Bronchial epithelial cell (primary cell): ENCODE measurements at places on chromosomes 6 and 20.

GRCh38 chr6:136290410-136291010, 864 bp upstream of the BCLAF1 start:
- DNase-seq = peak; percentile 73

DNA sequence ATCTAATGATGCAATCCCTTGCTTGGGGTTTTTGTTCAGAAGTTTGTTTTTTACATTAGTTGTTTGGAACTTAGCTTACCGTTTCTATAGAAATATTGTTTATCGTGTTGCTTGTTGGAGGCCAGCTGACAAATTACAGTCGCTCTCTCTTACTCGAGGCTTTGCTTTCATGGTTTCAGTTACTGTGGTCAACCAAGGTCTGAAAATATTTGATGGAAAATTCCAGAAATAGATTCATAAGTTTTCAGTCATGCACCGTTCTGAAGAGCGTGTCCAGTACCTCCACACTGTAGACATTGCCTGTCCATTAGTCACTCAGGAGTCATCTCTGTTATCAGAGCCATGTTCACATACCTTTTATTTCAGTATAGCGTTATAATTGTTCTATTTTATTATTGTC, 47.9 kb downstream of the DEK start:
- DNase-seq = peak; percentile 63

DNA sequence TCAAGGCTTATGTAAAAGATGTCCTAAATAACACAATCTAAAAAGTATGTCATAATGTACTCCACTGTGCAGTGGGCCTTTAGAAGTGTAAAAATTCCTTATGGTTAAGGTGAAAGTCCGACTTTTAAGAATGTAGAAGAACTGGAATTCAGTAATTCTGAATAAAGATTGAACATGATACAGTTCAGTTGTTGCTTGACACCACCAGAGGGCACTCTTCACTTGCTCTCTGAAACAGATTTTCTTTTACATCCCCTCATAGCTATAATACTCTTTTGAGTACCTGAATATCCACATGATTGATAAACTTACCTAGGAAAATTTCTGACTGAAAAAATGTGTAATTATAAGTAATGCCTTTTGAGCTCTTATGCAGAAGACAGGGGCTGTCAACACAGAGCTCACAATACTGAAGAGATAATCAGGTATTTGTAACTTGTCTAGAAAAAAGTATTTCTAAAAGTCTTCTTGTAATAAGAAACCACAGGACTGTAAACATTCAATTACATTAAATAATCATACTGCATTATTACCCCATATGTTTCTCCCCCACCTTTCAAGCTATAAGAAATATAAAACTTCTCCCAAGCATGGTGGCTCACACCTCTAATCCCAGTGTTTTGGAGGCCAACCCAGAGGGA, 92.1 kb downstream of the POPDC3 start:
- peak; percentile 60 for DNase-seq

DNA sequence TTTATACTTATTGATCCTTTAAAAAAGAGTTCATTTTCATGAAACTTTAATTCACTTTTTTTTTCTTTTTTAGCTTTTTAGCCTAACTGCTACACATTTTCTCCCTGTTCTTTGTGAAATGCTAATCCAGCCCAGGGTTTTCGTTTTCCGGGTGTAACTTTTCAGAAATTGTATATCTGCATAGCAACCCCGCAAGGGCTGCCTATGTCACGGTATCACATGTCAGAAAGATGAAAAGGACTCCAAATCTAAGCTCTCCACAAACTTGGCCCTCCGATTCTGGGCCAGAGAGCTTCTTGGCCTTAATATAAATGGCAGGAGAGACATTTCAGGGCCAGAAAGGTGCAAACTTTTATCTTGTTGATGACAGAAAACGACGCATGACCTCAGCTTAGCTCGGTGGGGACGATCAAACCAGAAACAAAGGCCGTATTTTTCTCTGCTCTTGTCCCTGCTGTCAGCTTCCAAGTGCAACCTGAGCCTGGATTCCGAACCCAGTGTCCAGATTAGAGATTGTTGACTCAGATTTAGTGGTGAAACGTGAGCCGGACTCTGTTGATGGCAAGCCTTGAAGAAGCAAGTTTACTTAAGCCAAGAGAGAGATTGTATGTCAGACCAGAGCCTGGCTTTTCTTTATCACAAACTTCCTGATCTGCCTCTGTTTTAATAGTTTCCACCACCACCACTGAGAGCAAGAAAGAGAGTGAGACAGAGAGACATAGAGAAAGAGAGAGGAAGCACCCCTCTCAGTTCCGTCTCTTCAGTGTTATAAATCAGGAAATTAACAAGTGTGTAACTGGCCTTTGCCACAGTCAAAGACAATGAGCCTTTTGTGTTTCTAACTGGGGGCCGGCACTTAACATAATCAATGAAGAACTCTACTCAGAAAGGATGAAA, 157.8 kb downstream of the SCML4 start:
- DNase-seq = peak; percentile 48

GRCh38 chr20:53774461-53775203, 181.0 kb upstream of the ZNF217 start:
- peak; percentile 93 for DNase-seq

GRCh38 chr6:111175109-111175508, 87.8 kb downstream of the SLC16A10 start:
- no peak for DNase-seq

DNA sequence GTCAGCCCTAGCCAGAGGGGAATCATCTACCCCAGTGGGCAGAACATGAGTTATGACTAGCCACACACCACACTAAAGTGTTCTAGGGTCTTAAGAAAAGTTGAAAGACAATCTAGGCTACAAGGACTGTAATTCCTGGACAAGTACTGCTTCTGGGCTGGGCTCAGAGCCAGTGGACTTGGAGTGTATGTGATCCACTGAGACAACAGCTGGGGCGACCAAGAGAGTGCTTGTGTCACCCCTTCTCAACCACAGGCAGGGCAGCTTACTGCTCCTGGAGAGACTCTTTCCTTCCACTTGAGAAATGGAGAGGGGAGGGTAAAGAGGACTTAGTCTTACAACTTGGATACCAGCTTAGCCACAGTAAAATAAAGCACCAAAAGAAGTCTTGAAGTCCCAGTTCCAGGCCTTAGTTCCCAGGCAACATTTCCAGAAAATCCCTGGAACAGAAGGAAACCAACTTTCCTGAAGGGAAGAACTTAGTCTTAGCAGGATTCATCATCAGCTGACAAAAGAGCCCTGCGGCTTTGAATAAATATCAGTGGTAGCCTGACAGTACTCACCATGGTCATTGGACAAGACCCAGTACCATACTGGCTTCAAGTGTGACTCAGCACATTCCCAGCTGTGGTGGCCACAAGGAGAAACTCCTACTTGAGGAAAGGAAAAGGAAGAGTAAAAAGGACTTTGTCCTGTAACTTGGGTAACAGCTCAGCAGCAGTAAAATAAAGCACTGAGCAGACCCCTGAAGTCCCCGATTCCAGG, 355.1 kb upstream of the ADGRB3 start:
- no peak for DNase-seq

DNA sequence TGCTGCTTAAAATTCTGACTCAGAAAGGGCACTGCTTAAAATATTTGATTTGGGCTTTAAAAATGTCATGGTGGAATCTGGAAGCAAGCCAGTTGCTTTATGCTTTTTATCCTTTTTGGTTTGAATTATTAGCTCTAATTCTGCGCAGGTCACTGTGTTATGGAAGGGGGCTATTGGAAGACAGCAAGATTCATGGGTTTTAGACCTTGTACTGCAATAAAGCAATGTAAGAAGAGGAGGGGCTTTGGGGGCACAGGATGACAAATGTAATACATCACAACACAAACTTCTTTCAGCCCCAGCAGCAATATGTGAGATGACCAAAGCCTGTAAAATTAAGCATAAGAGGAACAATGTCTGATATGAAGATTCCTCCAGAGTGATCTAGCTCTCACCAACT, 68.4 kb downstream of the TFAP2B start:
- no peak for DNase-seq

DNA sequence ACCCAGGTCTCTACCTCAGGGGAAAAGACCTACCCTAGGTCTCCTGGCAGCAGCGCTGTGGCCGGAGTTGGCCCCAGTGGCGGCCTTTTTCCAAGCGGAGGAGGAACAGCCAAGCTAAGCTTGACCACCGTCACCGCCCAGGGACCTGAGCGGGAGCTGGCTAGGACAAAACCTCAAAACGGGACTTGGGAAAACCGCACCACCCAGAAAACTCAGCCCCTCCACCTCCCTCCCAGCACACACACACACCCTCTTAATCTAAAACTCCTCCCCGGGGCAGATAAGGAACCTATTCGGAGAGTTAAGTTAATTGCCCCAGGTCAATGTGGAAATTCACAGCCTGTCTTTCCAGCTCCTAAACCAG, 2.7 kb upstream of the TRERF1 start:
- no peak for DNase-seq

DNA sequence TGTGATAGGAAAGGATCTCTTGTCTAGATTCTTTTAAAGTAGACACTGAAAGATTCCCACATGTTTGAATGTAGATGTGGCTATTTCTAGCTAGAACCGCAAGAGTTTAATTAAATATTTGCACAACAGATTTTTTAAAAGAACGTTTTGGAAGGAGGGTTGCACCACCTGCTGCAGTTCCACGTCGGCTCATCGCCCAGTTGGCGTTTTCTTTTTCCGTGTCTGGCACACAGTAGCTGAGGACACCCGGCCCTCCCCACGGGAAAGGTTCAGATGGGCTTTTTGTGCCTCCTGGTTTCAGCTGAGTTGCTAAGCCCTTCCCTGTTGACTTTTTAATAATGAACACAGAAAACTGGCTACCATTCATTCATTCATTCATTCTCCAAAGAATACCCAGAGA, 41.8 kb upstream of the DOK5 start:
- no peak for DNase-seq

GRCh38 chr20:11337361-11338130, 580.1 kb upstream of the BTBD3 start:
- DNase-seq = no peak

GRCh38 chr6:73666393-73666792, 12.6 kb upstream of the SLC17A5 start:
- no peak for DNase-seq

DNA sequence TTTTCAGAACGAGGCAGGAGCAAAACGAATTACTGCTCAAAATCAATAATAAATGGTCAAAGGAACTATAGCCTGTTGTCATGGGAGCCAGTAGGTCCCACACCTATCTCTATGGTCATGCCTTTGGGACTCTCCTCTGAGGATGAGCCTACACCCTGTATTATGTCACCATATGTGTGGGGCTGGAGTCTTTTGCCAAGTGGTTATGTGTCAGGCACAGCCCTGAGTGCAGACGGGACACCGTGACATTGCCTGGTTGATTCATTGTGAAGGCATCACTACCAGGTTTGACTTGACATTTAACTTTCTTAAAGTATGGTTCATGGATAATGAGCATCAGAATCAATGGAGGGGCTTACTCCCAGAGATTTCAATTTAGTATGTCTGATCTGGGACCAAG, 23.6 kb downstream of the BMP6 start:
- no peak for DNase-seq

DNA sequence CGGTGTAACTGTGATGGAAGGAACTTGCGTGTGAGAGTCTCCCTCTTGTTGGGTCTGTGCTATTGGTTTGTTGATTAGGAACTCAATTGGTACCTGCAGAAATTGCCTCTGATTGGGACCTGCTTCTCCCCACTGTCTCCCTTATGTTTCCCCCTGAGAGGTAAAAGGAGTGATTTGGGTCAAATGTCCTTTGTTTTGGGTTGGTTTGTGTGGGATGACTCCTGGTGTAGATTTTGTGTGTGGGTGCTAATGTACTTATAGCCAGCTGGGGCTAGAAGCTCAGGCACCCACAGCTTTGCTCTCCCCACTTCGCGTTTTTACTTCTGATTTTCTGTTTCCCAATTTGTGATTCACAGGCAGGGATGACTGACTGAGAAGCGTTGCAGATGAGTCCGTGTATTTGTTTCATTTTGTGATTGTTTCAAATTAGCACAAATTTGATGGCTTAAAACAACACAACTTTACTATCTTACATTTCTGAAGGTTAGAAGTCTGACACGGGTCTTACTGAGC, 79.1 kb downstream of the UTRN start:
- no peak for DNase-seq

GRCh38 chr6:32413427-32414047, 6.6 kb upstream of the BTNL2 start:
- peak; percentile 65 for DNase-seq

GRCh38 chr6:30238178-30238795, 25.1 kb upstream of the TRIM26 start:
- DNase-seq = peak; percentile 15

- peak; percentile 40 for DNase-seq
Measured at GRCh38 chr6:87407561-87407900, 241 bp upstream of the CFAP206 start.

GRCh38 chr6:79377888-79378348, 143.4 kb upstream of the HMGN3 start:
- DNase-seq = peak; percentile 37

GRCh38 chr6:113903666-113904330, 46.7 kb downstream of the MARCKS start:
- no peak for DNase-seq

DNA sequence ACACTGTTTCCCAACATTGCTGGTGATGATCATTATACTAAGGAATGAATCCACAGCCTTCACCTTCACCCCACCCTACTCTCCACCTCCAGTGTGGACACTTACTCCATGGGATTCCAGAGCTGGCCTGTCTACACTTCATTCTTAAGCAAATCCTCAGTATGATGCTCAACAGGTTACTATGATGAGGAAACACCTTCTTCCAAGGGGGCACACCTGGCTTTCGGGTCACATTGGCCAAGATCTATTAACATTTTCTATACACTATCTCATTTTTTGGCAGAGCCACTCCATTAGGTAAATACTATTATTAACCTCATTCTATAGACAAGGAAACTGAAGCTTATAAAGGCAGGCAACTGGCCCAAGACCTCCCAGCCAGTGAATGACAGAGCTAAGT, 8.0 kb upstream of the EPPIN start:
- no peak for DNase-seq

- DNase-seq = no peak
Measured at GRCh38 chr20:4490606-4491280, 231.0 kb upstream of the PRND start.

DNA sequence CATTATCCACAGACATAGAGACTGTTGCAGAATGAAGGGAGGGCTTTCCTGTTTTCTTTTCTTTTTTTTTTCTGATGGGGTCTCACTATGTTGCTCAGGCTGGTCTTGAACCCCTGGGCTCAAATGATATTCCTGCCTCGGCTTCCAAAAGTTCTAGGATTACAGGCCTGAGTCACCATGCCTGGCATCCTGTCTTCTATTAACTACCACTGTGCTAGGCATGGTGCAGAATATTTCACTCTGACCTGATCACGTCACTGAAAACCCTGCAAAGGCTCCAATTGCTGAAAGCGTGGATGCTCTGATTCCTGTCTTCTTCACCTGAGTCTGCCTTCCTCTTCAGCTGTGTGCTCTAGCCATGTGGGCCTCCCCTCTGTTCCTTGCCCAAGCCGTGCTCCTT, 8.5 kb upstream of the DNMT3B start:
- no peak for DNase-seq

DNA sequence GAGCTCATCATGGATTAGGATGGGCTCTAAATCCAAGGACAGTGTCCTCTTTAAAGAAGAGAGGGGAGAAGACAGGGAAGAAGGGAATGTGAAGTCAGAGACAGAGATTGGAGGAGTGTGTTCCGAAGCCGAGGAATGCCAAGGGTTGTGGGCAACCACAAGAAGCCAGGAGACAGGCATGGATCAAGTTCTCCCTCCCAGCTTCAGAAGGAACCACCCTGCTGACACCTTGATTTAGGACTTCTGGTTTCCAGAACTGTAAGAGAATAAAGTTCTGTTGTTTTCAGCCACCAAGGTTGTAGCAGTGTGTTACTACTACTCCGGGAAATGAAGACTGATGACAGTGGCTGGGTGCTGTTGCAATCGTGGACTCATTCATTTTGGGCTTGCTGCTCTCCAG, 120.1 kb downstream of the RPS12 start:
- no peak for DNase-seq
